Left colon (tissue), 2 donors: ENCODE measurements at places on chromosomes 11 and 22. TPM values are rescaled to one million over a fixed set of nuclear protein-coding genes. Genes with fewer than 3 reads are reported as not detected.

DNA sequence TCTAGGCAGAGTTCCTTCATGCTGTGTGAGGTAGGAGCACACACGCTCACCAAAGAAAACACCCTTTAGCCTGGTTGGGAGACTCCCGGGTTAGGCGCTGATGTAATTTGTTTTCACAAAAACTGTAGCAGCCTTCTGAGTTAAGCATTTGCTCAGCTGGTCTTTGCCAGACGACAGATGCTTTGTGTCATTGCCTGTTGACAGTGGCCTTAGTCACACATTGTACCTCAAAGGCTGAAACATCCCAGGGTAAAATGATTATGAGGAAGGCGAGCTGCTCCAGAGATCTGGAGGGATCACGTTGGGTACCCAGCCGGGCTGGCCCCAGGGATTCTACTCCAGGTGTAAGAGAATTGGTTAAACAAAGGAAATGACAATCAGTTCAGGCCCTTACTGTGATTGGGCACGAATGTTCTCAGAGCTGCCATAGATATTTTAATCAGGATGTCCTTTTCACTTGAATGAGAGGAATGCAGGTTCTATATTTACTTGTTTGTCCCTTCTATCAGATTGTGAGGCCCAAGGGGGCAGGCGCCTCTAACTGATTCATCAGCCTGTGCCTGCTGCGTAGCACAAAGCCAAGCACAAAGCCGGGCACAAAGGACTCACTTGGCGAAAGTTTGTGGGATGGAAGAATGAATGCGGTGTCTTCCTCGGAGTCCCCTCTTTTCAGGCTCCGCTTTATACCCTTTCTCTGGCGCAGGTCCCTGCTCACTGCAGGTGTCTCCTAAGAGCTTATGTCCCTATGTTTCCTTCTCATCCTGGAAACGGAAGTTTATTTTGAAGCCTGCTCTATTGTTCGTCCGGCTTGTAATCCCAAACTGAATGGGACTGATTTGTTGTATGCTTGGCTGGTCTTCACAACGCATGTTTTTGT, 47.1 kb downstream of the ADM start:
- DNase-seq, result peak; percentile 53

DNA sequence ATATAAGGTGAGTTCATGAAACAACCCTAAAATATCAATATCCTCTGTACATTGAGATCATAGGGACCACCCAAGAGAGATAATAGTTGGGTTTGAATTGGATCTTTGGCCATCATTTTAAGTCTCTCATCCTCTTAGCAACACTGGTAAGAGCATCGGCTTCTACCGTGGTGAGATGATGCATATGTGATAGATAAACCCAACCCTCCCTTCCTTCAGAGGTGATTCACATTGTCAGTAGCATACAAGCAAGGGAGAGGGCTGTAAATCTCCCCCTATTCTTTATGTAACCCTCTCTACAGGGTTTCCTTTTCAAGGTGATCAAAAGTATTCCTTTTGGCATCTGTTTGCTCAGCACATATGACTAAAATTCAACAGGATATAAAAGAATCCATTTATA, 102.4 kb upstream of the MTMR2 start:
- DNase-seq, result no peak

- DNase-seq, result no peak
These were observed 155.1 kb upstream of the CADM1 start for GRCh38 chr11:115659061-115659963.

DNA sequence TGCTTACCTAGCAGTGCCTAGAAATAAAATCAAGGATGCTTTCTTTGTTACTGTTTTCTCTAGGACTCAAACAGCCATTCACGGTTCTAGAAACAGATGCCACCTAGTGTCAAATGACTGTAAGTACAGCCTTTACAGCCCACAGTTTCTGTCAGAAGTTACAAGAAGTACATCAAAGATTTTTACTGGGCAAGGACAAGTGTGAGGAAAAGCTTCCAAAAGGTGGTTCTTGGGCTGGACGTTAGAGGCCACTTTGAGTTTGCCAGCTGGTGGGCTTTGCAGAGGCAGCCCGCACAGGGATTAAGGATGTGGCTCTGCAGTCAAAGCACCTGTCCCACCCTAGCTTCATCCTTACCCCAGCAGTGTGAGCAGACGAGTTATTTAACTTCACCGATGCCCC, 6.9 kb downstream of the KMT5B start:
- no peak for DNase-seq

DNA sequence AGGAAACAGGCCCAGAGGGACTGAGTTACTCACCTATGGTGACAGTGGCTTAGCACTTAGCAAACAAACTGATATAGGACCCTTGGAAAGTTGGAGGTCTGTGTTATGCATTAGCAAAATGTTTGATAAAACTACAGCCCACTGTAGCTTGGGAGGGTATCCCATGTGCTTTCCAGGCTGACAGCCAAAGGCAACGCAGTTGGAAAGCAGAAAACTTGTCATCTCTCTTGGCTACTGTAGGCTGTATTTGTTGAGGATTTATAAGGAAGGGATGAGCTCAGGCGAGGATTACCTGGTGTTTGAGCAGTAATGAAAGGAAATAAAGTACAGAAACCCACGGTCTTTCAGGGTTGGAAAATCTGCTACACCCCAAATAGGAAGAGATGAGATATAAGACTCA, 23.8 kb downstream of the SDHAF2 start:
- no peak for DNase-seq

OR5P2 gene
- total RNA-seq, result not detected

KCNQ1 gene
- 56.8 TPM for total RNA-seq

TRIM68 gene
- total RNA-seq, result 18.6 TPM

MRGPRF gene
- 3.4 TPM for total RNA-seq

OR56A1 gene
- total RNA-seq, result not detected
